ENCODE measurements at places on chromosomes 2 and 18.

DNA sequence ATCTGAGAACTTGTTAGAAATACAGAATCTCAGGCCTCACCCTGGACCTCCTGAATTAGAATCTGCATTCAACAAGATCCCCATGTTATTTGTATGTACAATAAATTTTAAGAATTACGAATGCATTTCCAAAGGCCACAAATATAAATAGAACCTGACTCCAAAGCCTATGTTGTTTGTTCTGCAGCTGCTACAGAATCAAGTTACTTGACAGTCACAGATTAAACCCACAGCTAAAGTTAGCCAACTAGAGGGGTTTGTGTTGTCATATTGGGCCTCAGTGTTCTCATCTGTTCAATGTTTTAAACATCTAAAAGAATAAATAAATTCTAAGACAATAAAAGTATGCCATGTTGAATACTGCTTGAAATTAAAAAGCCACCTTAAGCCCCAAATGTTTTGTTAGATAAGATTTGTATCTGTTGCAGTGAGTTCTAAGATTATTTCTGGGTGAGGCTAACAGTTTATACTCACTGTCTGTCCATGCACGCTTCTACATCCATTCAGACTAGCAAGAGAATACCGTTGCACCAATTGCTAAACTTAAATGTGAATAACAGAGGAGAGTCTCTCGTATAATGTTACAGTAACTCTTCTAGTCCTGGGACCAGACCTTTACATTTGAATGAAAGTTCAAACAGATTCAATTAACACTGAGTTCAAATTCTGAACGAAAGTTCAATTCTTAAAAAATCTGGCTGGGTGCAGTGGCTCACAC is 200.4 kb downstream of the MEMO1 start:
- DNase-seq: no peak

- DNase-seq: no peak
These were observed 103.4 kb upstream of the ODC1 start for GRCh38 chr2:10551496-10551895.

GRCh38 chr2:84302513-84303412 is 156.3 kb downstream of the SUCLG1 start:
- DNase-seq: peak; percentile 3

DNA sequence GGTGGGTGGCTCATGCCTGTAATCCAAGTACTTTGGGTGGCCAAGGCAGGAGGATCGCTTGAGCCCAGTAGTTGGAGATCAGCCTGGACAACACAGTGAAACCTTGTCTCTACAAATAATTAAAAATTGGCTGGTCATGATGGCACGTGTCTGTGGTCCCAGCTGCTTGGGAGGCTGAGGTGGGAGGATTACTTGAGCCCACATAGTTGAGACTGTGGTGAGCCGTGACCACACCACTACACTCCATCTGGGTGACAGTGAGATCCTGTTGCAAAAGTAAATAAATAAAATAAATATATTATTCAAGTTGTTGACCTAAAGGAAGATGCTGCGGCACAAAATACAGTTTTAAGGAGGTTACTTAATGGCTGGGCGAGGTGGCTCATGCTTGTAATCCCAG is 72.7 kb downstream of the LAMA3 start:
- no peak for DNase-seq

DNA sequence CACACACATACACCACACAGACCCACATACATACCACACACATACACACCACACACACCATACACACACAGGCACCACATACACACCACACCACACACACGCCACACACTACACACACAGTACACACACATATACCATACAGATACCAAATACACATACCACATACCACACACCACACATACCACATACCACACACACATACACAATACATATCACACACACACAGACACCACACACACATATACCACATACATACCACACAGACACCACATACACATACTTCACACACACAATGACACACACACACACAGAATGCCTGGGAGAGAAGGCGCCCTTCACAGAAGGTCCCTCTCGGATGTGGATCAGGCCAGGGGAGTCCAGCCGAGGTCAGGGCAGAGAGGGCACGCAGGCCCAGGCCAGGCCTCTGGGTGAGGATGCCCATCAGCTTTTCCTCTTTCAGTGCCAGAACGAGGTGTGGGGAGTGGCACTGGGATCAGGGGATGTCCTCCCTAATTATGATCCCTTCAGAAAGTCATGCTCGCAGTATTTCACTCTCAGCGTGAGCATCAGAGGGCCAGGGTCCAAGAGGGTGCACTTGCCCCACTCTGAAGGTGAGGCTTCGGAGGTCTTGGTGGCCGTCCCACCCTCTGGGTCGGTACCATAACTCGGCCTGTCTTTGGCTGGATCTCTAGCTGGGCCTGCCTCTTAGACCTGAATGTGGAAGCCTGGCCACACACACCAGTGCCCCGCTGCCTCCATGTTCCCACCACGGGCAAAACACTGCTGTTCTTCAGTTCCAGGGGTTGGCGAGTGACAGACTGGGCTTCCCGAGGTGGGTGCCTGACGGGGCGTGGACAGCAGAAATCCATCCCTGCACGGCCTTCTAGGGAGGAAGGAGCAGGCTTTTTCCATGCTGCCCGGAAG is 70.6 kb upstream of the ODC1 start:
- DNase-seq: no peak

- no peak for DNase-seq
These were observed 535.6 kb upstream of the FSIP2 start for GRCh38 chr2:185202945-185203528.

DNA sequence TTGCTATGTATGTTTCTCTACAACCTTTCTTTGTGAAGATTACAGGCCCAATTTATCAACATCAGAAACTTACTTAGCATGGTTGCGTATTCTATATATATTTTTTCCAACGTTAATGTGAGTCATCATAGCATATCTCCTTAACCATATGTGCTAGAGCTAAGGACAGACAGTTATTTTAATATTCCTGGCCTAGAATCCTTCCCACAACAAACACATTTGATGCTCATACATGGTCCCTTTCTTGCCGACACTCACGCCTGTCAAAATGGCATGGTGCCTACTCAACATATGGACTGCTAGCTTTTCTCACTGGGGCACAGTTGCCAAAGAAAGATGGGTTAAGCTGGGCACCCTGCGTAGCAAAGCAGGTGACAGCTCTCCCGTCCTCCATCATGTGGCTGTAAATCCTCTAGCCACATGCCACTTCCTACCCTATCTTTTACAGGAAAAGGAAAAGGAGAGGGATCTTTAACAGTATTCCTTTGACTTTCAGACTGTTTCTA is 75.2 kb upstream of the GALNT5 start:
- no peak for DNase-seq

DNA sequence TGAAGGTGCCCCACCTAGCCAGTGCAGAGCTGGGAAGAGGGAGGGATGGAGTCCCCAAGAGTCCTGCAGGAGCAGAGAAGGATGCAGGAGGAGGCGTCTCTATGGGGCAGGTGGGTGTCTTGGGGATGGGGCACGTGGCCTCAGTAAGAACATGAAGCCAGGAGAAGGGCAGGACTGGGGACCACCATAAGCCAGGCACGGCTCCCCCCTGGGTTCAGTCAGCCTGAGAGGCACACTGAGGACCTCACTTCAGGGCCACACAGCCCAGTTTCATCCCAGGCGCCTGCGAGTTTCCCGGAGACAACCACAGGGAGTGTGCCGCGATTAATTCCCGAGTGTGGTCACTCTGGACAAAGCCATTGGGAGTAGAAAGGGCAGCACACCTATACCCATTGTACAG is 120.3 kb downstream of the GYPC start:
- no peak for DNase-seq

DNA sequence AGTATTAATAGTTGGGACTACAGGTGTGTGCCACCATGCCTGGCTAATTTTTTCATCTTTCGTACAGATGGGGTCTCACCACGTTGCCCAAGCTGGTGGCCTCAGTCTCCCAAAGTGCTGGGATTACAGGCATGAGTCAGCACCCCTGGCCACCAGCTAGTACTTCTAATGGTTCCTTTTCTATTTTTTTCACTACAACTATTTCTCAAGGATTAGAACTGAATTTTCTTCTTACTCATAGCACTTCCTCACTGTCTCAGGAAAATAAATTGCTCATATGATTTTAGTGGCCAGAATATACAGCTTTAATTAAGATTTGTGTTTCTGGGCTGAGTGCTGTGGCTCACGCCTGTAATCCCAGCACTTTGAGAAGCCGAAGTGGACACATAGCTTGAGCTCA is 43.2 kb upstream of the SOS1 start:
- DNase-seq: no peak

GRCh38 chr2:32136097-32136496 is 29.6 kb upstream of the SLC30A6 start:
- no peak for DNase-seq

- no peak for DNase-seq
These were observed 85.4 kb upstream of the ATG16L1 start for GRCh38 chr2:233165895-233166661.

DNA sequence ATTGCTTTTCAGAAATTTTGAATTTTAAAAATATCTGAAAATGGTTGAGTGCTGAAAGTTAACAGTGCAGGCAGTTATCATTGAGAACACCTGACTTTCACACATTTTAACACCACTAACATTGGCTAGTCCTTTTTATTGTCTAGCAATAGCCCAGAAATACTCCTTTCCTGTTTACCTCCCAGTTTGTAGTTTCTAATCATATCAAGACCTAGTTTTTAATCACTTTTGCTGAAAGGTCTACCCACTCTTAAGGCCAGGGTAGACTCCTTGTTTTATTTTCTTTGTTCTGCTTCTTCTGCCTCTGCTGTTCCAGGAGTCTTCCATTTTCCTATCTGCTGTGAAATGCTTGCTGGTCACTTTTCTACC is 72.1 kb downstream of the UBE2E3 start:
- DNase-seq: no peak

DNA sequence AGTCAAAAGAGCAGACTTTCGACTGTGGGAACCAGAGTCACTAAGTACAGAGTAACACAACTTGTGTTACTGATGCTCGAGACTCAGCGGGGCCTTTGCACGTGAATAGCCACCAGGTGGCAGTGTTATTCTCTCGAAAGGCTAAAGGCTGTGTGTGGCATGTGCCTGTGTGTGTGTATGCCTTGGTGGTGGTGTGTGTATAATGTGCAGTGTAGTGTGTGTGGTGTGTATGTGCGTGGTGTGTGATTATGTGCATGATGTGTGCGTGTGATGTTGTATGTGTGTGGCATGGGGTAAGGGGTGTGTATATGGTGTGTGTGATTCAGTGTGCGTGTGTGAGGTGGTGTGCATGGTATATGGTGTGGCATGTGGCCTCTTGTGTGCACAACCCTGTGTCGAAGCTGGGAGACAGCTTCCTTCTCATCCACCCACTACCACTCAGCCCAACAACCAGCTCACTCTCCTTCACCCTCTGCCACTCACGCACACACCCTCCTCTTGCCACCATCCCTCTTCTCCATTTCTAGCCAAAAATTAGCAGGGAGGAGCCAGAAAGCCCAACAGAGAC is 83.0 kb upstream of the ZNF532 start:
- DNase-seq: peak; percentile 63

DNA sequence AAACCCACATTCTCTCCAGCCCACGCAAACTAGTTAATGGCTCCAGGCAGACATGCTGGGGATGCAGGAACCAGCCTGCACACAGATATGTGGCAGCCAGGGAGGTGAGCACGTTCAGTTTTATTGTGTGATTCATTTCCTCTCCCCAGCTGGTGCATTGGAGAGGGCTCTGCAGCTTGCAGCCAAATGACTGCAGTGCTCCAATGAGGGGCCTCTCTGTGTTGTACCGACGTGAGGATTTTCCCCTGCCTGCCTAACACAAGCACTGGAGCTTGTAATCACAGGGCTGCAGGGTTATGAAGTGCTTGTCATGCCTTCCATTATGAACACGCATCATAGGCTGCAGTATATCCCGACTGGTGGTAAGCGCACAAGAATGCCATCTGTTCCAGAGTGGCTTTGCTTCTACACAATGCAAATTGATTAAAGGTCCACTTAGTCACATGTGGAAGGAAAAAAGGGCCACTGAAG is 92.3 kb upstream of the THUMPD2 start:
- DNase-seq: no peak

DNA sequence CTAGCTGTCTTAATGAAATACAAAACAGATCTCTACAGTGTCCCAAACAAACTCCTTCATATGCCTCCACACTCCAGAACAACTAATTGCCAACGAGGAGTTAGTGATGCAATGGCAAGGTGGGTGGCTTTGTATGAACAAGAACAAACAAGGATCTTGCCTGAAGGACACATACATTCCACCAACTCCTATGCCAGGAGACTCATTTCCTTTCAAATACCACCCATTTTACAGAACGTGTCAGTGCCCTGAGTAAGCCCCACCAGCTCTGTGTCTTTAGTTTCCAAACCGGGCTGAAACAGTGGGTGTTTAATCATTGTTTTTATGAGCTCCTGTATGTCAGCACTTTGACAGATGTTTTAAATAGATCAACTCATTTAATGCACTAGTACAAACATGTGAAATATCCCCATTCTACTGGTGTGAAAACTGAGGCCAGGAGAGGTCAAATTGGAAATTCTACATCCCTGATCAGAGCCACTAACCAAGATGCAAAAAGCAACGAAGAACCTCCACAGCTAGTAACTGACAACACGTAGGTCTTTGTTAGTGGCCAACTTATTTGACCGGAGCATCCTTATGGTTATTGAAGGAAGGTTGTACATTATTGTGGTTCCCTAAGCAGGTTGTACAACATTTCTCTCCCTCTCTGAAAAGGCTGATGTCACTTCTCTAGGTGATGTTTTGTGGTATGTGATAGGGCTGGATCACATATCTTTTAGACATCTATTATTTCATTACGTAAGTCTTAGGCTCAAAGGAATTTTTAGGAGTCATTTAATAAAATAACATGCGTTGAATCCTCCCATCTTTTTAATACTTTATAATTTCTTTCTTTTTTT is 534.9 kb upstream of the TNP1 start:
- DNase-seq: no peak

DNA sequence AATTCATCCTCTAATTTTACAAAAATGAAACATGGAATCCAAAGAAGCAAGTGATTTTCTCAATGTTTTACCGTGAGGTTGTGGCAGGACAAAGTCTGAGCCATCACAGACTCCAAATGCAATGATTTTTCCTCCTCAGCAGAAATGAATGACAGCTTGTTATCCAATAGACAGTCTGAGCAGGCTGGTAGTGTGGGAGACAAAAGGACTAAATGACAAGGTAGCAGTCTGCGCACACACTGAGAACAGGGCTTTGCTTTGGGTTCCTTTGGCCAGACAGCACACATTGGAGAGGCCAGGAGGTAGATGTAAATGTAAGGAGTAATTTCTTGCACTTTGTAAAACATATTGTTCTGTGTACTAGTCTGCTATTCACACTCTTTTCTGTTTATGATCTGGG is 50.3 kb upstream of the RGPD4 start:
- no peak for DNase-seq

GRCh38 chr2:195520671-195521155 is 136.3 kb upstream of the SLC39A10 start:
- DNase-seq: no peak

DNA sequence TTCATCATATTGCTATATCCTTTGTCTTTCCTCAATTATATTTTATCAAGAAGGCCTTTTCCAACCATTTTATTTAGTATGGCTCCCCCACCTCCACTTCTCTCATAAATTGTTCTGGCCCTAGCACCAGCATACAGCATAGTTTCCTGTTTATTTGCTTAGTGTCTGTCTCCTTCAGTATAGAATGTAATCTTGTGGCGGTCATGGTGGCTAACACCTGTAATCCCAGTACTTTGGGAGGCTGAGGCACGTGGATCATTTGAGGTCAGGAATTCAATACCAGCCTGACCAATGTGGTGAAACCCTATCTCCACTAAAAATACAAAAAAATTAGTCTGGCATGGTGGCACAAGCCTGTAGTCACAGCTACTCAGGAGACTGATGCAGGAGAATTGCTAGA is 39.6 kb upstream of the CLASP1 start:
- no peak for DNase-seq

GRCh38 chr2:37602040-37602439 is 69.4 kb downstream of the CDC42EP3 start:
- no peak for DNase-seq
